ENCODE measurements at places on chromosomes 4 and X. TPM values are rescaled to one million over a fixed set of nuclear protein-coding genes. Genes with fewer than 3 reads are reported as not detected.

GRCh38 chr4:151315212-151315886 lies 10.1 kb downstream of the SH3D19 start:
- H3K4me3 ChIP-seq, result no peak overlapping the region
- no peak for DNase-seq
- H3K27me3 ChIP-seq, result peaks cover 13% of the 10 kb centered on the region
- H3K36me3 ChIP-seq, result no peaks in the 10 kb centered on the region
- no peak overlapping the region for H3K27ac ChIP-seq

GRCh38 chrX:121546317-121546716 lies 498.9 kb downstream of the GLUD2 start:
- no peak overlapping the region for H3K27ac ChIP-seq
- no peaks in the 10 kb centered on the region for H3K27me3 ChIP-seq
- DNase-seq, result no peak
- H3K4me1 ChIP-seq, result no peaks in the 10 kb centered on the region
- no peaks in the 10 kb centered on the region for H3K36me3 ChIP-seq

BEND2 gene
- polyA plus RNA-seq, result not detected

GRCh38 chr4:143575331-143575730 lies 61.8 kb downstream of the SMARCA5 start:
- DNase-seq, result no peak
- no peak overlapping the region for H3K27ac ChIP-seq
- H3K4me3 ChIP-seq, result no peak overlapping the region
- no peaks in the 10 kb centered on the region for H3K4me1 ChIP-seq
- peaks cover 19% of the 10 kb centered on the region for H3K36me3 ChIP-seq
- no peaks in the 10 kb centered on the region for H3K27me3 ChIP-seq

FAT4 gene
- not detected for polyA plus RNA-seq

- H3K4me3 ChIP-seq, result no peak overlapping the region
- H3K27ac ChIP-seq, result no peak overlapping the region
- DNase-seq, result no peak
- H3K36me3 ChIP-seq, result no peaks in the 10 kb centered on the region
Observed at GRCh38 chr4:168592676-168593075, 95.8 kb downstream of the PALLD start.
